Cortex of kidney (tissue), 1 donor: ENCODE measurements at places on chromosomes 12 and 14.

DNA sequence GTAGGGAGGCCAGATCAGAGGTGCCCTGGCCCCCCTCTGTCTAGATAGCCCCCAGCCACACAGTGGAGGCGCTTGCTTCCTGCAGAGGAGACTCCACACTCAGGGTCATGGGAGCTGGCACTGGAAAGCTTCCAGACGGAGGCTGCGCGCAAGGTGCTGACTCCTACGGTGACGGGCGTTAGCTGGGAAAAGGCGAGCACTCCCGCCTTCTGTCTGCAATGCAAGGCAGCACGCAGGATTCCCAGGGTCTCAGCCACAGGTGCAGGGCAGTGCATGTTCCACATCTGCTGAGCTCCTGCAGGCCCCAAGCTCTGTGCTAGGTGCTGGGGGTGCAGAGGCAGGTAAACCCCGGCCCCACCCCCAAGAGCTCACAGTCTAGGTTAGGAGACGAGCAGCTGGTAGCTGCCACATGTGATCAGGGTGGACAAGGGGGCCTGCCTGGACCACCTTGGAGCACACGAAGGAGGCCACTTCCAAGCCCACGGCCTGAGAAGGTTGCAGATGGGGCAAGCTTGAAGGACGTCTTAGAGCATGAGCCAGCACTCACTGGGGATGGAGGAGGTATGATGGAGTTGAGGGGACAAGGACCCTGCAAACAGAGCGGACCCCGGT, 310.9 kb upstream of the DIO3 start:
- no peak for DNase-seq

GRCh38 chr14:44700184-44700583, 193.1 kb upstream of the FSCB start:
- DNase-seq = no peak

GRCh38 chr14:55600784-55601561, 21.0 kb downstream of the KTN1 start:
- DNase-seq = no peak

DNA sequence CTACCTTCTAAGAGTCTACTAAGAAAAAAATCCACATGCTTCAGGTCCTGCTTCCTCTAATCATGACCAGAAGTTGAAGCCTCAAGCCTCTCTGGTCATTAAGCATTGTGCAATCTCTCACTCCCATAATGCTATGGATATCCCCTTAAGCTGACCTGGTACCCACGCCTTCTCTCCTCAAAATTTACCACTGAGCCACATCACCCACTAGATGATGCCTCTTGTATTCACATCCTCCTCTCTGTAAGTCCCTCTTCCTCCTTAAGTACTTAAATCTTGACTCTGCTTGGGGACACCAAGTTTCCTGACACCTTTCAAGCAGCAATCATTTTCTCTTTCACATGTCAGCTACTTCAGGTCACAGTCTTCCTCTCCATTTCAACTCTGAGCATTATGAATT, 9.8 kb downstream of the GALNT4 start:
- no peak for DNase-seq

DNA sequence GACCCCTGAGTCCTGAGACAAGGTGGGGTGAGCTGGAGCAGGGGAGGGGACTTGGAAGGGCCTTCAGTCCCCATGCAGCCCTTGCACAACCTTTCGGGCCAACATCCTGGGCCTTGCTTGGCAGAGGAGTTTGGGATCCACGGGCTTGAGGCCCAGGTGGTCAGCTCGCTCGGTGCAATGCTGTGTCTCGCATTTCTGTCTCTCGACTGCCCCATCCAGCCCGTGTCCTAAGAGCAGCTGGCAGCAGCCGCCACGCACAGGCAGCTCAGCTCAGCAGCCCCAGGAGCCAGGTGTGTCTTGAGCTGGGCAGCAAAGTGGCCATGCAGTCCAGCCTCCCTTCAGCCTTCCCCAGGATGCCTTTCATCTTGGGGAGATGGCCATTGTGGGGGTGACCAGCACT, 10.8 kb downstream of the PACS2 start:
- DNase-seq = no peak

GRCh38 chr12:102534899-102535298, 54.5 kb upstream of the IGF1 start:
- DNase-seq = no peak

DNA sequence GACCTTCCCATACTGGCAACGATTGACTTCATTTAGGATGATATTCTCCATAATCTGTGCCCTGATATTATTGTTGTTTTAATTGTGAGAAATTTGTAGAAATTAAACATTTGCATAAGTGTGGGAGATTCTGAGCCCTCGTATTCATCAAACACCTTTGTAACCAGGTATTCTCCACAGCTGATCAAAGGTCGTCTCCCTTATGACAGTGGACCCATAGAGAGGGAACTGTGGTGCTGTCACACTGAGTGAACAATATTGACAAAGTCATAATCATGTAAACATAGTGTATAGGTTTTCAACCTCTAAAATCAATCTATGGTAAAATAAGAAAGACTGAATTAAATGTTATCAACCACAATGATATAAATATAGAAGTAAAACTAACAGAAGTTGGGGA, 14.9 kb upstream of the PLEKHG3 start:
- DNase-seq = no peak

GRCh38 chr14:64463873-64464272, 1.4 kb upstream of the AKAP5 start:
- no peak for DNase-seq

- no peak for DNase-seq
Measured at GRCh38 chr12:42277396-42278127, 39.5 kb upstream of the YAF2 start.

DNA sequence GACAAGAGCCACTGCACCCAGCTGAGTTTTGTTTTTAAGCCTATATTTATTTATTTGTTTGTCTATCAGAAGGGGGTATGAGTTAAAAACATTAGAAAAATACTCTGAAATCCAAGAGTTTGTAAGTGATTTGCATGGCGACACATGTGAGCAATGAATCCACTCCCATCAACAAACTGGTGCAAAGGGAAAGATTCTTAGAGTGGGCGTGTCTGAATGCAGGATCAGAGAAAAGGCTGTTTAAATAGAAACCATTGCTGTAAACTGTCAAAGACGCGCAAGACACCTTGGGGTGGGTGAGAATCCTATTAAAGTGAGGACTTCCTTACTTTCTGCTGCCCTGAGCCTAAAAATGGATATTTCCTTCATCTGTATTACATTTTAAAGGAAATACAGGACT, 51.9 kb downstream of the ZFYVE26 start:
- no peak for DNase-seq

DNA sequence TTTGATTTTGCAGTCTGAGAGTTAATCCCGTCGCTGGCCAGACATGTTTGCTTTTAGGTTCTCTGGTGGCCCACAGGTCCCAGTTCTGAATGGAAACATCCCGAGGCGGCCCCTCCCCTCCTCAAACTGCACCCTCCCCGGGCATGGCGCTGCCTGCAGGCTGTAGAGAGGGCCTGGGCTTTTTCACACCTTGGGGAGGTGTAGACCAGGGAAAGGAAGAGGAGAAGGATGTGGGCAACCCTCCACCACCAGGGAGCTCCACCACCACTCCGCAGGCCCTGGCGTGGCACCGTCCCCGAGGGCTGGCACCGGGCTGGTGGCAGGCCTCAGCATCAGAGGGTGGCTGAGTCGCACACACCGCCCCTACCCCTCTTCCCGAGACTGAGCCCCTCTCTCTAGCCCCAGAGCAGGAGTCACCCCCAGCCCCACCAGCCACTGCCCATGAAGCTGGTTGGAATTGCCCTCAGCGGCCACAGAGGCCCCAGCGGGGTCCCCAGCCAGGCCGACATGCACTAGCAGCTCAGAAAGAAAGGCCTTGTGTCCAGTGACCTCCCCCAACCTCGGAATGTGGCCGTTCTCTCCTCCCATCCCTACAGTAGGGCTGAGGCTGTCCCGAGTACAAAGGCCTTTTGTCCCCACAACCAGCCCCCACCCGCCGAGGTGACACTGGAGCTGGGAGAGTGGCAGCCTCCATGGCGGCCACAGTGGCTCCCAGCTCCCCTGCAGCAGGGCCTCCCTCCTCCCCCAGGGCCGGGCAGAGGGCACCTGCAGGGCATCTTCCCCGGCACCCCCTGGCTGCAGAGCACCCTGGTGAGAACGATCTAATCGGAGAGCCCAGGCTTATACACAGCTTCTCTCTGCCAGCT, 23.5 kb upstream of the INF2 start:
- no peak for DNase-seq

- no peak for DNase-seq
Measured at GRCh38 chr12:42798811-42799438, 209.4 kb upstream of the PRICKLE1 start.

DNA sequence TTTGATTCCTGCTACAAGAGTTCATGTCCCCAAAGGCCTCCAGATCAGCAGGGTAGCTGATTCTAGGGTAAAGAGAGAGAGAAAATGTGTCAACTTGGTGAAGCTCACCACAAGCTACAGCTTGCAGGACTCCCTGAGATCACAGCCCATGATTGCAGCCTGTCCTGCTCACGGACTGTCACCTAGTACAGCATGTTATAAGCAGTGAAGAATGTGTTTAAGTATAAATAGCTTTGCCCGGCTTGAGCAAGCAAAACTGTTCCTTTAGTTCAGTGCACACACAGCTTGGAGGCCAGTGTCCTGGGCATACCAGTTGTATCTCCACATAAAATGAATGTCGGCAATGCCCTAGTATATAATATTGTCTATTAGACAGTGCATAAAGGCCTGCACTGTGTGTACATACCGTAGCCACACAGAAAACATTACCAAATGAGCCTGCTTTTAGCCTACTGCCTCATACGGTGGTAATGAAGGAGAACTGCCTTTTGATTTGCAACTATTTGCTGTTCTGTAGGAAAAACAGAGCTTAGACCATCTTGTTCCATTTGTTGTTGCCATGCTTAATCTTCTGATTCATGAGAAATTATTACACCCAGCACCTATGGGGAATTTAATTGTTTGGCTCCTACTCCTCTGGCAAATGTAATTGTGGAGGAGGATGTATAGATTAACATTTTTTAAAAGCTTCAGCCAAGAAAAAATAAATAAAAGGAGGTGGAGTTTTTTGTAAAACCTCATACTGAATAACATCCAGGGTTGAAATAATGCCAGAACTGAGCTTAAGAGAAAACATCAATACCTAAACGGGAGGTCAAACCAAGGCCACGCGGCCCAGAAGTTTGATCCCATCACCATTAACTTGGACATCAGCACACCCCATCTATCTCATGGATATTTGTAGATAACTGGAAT, 108.1 kb upstream of the G2E3 start:
- DNase-seq = no peak

- no peak for DNase-seq
Measured at GRCh38 chr14:90999299-90999698, 61.1 kb downstream of the RPS6KA5 start.

GRCh38 chr12:4825011-4825858, 84.5 kb upstream of the KCNA1 start:
- DNase-seq = no peak

- DNase-seq = no peak
Measured at GRCh38 chr12:96473394-96474093, 15.8 kb upstream of the CFAP54 start.

DNA sequence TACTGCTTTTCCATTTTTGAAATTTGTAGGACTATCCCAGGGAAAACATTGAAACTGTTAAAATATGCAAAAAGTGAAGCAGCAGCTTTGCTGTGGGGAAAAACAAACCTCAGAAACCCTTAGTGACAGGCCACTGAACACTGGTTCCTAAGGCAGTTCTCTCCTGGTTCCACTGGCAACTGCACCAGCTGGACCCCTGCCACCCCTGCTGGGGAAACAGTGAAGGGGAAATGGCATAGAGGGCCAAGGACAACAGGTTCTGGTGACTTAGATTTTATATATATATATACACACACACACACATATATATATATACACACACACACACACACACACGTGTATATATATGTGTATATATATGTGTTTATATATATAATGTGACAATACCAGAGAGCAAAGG, 16.2 kb upstream of the KRT7 start:
- DNase-seq = no peak

GRCh38 chr12:50006754-50007442, 18.4 kb downstream of the RACGAP1 start:
- DNase-seq = no peak

DNA sequence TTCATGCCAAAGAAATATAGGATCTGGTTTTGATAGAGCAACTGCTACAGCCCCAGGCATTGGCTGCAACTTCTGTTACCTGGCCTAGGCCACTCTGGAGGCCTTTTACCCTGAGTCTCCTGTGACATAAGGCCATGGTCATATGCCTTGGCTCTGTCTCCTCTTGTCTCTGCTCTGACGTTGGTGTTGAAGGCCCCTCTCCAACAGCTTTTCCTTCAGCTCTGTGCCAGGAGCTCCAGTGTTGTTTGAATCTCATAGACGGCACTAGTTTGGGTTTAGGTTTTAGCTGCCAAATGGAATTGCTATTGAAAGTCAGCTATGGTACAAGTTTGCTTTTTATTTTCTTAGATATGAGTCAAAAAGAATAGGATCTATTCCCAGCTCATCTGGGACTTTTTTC, 41.1 kb downstream of the TTLL5 start:
- no peak for DNase-seq

GRCh38 chr12:26845984-26846383, 13.0 kb upstream of the ITPR2 start:
- DNase-seq = no peak

GRCh38 chr14:41144370-41144769, 462.3 kb upstream of the LRFN5 start:
- no peak for DNase-seq

- no peak for DNase-seq
Measured at GRCh38 chr14:30045720-30046119, 118.1 kb upstream of the PRKD1 start.

DNA sequence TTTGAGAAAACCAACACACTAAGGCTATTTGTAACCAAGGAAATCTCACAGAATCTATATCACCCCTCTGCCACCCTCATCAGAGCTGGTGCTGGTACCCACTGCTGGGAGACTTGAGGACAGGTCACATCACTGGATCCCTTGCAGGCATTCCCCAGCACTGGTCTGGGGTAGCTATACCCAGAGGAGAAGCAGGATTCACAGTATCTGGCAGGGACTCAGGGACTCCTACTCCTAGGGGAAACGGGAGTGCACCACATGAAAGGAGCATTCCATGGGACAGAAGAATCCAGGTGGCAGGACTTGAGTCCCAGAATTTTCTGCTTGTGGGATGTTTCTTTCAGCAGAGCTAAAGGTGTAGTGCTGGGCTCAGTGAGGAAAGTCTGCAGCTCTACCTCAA, 223.2 kb downstream of the ADGRD1 start:
- no peak for DNase-seq

- no peak for DNase-seq
Measured at GRCh38 chr12:20525064-20525610, 156.8 kb downstream of the PDE3A start.

DNA sequence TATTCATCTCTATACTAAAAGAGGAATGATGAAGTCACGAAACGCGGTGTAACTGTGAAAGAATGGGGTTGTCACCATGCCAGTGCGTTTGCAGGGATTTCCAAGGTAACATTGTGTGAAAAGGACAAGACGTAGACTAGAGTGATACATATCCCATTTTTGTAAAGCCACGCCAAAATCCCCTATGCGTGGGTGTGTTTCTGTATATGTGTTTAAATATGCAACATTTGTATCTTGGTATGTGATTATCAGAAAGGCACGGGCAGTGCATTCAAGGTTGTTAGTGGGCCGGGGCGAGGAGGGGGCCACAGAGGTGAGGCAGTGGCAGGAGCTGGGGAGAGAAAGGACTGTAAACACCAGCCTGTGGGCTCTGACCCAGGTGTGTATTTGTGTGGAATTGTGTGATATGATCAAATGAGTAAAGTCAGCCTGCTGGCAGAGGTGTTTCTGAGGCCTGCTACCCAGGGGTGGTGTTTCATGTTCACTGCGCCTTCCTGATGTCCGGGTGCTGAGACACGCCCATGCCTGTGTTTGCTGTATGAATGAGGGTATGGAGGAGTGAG, 137.8 kb downstream of the ADGRD1 start:
- DNase-seq = no peak
